ENCODE measurements at places on chromosomes 16 and 17. TPM values are rescaled to one million over a fixed set of nuclear protein-coding genes. Genes with fewer than 3 reads are reported as not detected.

RAB26 gene
- not detected for total RNA-seq

ACSM2A gene
- 0.47 TPM for total RNA-seq

GNG13 gene
- total RNA-seq: not detected

ADAM11 gene
- total RNA-seq: 0.79 TPM

DNA sequence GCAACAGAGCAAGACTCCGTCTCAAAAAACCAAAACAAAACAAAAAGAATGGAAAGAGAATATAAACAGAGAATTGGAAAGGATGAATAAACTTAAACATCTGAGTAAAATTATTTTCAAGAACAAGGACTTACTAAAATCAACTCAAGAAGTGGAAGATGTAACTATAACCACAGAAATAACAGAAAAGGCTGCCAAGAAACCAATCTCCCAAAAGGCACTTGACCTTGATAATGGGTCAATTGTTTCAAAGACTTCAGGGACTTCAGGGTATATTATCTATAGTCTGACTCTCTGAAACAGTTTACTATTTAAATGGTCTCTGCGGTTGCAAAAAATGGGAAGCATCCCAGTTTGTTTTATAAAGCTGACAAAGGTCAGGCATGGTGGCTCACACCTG lies 35.1 kb downstream of the VPS53 start:
- H3K36me3 ChIP-seq: peaks cover 18% of the 10 kb centered on the region
- no peaks in the 10 kb centered on the region for H3K27me3 ChIP-seq
- H3K27ac ChIP-seq: no peak overlapping the region
- DNase-seq: no peak
- H3K4me3 ChIP-seq: no peak overlapping the region
- peaks cover 11% of the 10 kb centered on the region for H3K4me1 ChIP-seq

CACNG4 gene
- total RNA-seq: not detected

CCL17 gene
- not detected for total RNA-seq

GRCh38 chr17:39678340-39679116 lies 9.3 kb downstream of the PGAP3 start:
- DNase-seq: no peak
- H3K36me3 ChIP-seq: peaks cover 6% of the 10 kb centered on the region
- no peak overlapping the region for H3K4me3 ChIP-seq

DNA sequence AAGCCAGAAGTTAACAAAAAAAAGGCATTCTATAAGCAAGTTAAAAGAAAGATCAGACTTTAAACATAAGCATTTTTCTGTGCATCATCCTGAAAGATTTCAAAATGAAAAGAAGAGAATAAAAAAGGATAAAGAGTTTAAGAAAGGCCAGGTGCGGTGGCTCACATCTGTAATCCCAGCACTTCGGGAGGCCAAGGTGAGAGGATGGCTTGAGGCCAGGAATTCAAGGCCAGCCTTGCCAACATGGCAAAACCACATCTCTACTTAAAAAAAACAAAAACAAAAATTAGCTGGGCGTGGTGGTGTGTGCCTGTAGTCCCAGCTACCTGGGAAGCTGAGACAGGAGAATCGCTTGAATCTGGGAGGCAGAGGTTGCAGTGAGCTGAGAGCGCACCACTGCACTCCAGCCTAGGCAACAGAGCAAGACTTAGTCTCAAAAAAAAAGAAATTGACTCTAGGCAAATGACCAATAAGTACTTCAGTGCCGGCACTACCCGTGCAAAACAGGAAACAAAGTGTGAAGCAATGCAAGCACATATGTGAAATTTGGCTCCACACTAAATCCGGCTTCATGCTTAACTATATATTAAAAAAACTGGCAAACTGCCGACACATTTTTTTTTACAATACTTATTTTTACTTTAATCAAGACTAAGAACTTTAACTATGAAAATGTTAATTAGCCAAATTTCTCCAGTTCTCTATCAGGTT lies 83.2 kb upstream of the C17orf78 start:
- H3K36me3 ChIP-seq: no peaks in the 10 kb centered on the region
- no peak overlapping the region for H3K4me3 ChIP-seq
- no peaks in the 10 kb centered on the region for H3K4me1 ChIP-seq
- H3K27me3 ChIP-seq: no peaks in the 10 kb centered on the region
- DNase-seq: no peak
- no peak overlapping the region for H3K27ac ChIP-seq

OR1A1 gene
- not detected for total RNA-seq

DNA sequence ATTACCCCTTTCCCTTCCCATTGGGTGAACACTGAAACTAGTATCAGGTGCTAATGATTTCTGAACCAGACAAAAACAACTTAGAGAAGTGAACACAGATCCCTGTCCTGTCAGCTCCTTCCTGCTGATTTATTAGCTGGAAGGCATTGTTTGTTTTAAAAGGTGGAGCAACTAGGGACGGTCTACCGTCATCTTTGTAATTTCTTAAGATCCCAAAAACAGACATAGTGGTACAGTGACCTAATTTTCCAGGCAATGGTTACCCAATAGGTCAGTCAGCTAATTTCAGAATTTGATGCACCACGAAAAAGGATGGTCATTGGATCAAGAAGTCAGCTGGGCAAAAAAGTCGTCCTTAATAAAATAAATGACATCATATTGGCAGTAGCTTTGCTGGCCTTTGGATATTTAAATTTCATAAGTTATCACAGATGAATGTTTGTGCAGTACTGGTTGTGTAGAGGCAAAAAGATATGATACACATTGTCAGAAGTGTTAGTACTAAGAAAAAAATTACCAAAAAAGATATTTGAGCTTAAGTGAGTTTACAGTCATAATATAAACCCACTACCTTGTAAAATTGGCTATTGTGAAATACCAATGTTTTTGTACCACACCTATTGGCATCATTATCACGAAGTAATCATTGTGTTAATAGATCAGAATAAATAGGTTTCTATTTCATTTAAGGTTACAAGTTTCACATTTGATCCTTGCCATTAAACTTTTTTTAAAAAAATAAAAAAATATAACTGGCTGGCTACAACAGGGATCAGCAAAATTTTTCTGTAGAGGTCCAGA lies 27.2 kb upstream of the KCNJ16 start:
- DNase-seq: no peak
- H3K27me3 ChIP-seq: no peaks in the 10 kb centered on the region
- no peak overlapping the region for H3K27ac ChIP-seq
- no peak overlapping the region for H3K4me3 ChIP-seq

ASGR2 gene
- 0.53 TPM for total RNA-seq

Data from T-cell (primary cell).